ENCODE measurements at places on chromosomes 2 and 18.

GRCh38 chr2:74834792-74835755, 1.1 kb downstream of the HK2 start:
- peak; percentile 51 for DNase-seq

GRCh38 chr18:2173486-2173885, 397.8 kb downstream of the METTL4 start:
- peak; percentile 84 for DNase-seq

DNA sequence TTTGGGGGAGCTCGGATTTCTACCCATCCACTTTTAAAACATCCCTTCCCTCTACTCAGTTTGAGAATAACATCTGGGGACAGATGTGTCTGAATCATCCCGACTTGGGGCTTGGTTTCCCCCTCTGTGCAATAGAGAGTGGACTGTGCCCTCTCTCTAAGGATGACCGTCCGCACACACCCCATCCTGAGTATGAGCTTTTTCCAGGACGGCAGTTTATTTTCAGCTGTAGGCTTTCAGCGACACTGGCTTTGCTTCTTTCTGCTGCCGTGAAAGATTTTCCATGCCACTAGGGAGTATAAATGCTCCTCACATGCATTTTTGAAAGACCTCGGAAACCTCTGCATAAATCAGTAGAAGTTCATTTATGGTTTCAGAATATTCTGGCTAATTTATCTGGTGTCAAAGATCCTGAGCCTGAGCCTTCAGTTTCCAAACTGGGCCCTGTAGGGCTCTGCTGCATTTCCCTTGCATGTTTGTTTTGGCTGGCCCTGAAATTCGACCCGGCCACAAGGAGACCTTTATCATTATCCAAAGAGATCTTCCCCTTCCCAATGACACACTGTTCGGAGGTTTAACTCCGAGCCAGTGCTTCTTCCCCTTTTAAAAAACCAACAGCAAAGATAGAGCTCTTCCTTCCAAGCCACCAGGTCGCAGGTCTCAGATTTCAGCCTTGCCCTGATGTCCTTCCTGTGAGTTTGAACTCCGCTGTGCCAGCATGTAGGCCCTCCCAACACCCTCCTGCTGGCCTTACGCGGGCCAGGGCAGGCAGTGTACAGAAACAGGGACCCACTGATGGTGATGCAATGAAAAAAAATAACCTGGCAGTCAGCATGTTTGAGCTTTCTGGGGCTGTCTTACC, 53.3 kb downstream of the FECH start:
- peak; percentile 2 for DNase-seq

DNA sequence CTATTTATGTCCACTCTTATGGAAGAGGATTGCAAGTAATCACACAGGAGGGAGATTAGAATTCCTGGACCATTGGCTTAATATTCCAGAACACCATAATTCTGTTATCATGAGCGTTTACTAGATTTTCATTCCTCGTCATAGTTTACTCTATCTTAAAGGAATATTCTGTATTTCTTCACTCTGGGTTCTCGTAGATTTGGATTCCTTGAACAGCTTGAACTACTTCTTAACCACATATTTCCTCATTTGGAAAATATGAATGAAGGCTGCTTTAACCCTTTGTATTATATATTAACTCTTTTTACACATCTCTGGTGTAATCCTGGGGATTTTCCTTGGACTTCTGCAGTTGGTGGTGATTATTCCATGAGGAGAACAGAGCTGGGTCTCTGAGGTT, 46.3 kb upstream of the CCBE1 start:
- peak; percentile 80 for DNase-seq

DNA sequence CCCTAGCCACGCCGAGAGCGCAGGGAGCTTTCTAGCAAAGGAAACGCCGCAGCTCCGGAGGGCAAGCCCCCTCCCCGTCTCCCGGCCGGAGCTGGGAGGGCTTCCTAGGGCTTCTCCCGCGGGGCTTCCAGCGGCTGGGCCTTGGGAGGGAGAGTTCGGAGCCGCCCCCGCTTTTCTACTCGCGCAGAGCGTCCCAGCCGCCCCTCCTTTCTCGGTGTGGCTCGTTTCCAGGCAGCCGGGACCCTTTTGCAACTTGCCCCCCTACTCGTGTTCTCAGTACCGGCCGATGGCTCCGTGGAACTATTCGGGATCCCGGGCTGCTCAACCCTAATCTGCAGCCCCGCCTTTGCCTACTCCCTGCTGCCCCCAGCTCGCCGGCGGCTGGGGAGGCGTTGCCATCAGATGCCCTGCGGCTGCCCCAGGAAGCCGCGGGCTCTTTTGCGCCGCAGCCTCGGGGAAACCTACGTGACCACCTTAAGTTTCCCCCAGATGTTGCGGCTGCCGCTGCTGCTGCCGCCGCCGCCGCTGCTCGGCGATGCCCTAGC, 1.5 kb upstream of the NR4A2 start:
- peak; percentile 53 for DNase-seq

DNA sequence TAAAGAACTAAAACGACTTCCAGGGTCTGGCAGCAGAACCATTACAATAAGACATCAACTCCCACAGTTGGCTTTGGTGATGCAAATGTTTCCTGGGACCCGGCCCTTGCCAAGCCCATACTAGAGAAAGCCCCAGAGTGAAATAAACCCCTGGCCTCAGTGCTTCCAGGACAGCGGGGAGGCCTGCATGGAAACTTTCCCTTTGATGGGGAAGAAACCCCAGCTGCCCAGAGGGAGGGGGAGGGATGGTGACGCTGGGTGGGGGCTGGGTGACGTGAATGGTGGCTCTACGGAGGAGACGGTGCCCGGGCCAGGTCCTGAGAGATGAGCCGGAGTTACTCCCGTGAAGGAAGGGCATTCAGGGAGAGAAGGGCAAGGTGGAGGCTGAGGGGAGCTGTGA, 27.5 kb downstream of the INHBB start:
- DNase-seq: no peak

DNA sequence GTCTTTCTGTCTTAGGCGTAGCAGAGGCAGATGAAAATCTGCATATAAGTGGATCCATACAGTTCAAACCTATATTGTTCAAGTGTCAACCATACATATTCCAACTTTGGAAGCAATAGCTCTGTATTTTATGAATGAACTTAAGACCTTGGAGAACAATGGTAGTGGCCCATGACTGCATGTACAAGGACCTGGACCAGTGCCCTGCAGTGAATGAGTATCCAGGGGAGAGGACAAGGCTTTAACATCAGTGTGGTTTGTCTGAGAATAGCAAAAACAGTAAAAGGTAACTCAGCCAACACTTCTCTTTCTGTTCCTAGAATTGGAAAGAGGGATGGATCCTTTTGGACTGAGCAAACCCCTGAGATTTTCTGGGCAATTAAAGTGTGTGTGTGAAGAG, 230.8 kb upstream of the LINC00305 start:
- no peak for DNase-seq

GRCh38 chr2:144705328-144706245, 185.7 kb upstream of the ZEB2 start:
- peak; percentile 32 for DNase-seq

GRCh38 chr2:197869501-197870111, 65.2 kb downstream of the PLCL1 start:
- DNase-seq: peak; percentile 57

- DNase-seq: peak; percentile 60
Observed at GRCh38 chr2:36780231-36780839, 83.8 kb downstream of the VIT start.

- no peak for DNase-seq
Observed at GRCh38 chr2:142857256-142858164, 20.0 kb upstream of the KYNU start.

Measured in fibroblast of skin of right biceps (primary cell).